ENCODE measurements at places on chromosomes 13 and 19.

DNA sequence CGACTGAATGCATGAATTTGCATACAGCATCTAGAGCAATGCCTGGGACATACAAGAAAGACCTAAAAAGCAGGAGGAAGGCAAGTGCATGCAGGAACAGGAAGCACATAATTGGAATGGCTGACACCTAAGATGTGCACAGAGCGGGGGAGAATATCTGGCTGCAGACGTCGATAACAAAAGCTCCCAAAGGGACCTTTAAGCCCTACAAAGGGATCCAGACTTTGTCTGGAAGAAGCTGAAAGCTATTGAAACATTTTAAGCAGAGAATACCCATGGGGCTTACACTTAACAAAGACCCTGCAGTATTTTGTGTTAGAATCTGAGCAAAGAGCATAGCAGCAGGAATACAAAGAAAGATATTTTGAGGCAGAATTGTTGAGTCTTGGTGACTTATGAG lies 107.4 kb upstream of the CLDN10 start:
- DNase-seq = no peak

DNA sequence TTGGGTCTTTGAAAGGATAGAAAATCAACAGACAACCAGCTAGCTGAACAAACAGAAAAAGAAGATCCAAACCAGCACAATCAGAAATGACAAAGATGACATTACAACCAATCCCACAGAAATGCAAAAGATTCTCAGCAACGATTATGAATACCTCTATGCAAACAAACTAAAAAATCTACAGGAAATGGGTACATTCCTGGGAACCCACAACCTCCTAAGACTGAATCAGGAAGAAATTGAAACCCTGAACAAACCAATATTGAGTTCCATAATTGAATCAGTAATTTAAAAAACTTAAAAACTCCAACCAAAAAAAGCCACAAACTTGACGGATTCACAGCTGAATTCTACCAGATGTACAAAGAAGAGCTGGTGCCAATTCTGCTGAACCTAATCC lies 20.9 kb upstream of the C1QTNF9B start:
- no peak for DNase-seq

DNA sequence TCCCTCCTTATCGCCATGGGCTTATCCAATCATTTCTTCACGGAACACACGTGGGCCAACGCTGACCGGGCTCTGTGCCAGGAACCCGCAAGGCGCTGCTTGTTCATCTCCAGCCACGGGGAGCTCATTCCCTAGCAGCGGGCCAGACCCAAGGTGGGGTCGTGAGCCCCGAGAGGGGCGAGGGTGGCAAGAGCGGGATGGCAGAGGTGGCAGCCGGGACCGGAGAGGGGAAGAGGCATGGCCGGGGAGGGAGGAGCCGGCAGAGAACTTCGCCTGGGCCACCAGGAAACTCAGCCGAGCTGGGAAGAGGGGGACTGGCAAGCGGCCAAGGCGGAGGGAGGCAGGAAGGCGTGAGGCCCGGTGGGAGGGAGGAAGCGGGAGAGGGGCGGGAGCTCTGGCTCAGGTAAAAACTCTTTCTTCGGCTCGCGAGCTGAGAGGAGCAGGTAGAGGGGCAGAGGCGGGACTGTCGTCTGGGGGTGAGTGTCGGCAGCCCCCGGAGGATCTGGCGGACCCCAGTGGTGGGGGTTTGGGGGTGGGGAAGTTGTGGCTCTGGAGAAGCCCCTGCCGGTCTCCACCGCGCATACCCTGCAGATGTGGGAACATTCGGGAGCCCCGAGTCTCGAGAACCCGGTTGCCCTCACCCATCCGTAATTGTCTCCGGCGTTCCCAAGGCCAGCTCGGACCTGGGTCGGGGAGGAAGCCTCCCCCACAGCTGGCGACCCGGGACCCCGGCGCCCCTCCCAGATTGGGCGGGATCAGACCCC lies at the start of gene B3GNT3:
TSS of gene B3GNT3 (plus strand) at position 408 of the 764 bp plus-strand sequence. CDS start 12,670 bp downstream, outside the sequence.
- DNase-seq = no peak

DNA sequence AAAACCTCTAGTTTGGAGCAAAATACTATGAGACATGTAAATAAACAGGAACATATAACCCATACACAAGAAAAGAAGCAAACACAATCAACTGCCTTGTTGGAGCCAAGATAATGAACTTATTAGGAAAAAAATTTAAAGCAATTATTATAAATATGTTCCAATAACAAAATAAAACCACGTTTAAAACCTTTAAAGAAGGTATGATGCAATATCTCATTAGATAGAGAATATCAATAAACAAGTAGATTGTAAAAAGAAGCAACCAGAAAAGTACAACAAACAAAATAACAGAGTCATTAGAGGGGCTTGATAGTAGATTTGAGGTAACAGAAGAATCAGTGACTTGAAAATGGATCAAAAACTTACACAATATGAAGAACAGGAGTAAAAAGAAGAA lies 327.0 kb upstream of the PCDH9 start:
- DNase-seq = no peak

DNA sequence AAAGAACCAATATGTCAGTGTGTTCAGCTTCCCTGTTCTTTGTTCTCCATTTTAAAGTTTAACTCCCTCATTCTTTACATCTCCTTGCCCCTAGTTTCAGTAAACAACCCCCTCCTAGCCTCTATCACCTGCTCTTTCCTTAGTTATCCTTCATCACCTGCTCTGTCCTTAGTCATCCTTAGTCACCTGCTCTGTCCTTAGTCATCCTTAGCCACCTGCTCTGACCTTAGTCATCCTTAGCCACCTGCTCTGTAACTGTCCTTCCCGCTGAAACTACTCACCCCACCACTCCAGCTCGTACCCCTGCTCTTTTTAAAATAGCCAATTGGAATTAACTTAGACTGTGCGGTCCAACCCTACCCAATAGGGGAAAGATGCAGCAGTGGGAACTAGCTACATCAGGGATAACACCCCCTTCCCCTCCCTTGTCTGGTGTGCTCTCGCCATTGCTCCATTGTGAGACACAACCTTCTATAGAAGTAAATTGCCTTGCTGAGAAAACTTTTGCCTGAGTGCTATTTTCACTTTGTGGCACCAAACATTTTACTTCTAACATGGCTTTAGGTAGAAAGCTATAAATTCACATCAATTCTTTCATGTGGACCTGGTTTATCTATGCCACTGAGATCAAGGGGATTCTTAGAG lies 16.2 kb downstream of the EDNRB start:
- no peak for DNase-seq

- DNase-seq = no peak
Observed at GRCh38 chr19:42658076-42658475, 63.4 kb upstream of the CEACAM8 start.

- DNase-seq = no peak
Observed at GRCh38 chr19:45825917-45826893, 11.1 kb upstream of the RSPH6A start.

- DNase-seq = no peak
Observed at GRCh38 chr13:31611214-31611613, 128.1 kb upstream of the RXFP2 start.
